ENCODE measurements at places on chromosomes 2 and 18.

GRCh38 chr18:59705145-59705544 lies 7.9 kb upstream of the CCBE1 start:
- DNase-seq: no peak

GRCh38 chr2:227629435-227629834 lies 12.1 kb downstream of the SCYGR4 start:
- DNase-seq: no peak

- DNase-seq: no peak
These were observed 25.6 kb upstream of the CXXC1 start for GRCh38 chr18:50313031-50313607.

DNA sequence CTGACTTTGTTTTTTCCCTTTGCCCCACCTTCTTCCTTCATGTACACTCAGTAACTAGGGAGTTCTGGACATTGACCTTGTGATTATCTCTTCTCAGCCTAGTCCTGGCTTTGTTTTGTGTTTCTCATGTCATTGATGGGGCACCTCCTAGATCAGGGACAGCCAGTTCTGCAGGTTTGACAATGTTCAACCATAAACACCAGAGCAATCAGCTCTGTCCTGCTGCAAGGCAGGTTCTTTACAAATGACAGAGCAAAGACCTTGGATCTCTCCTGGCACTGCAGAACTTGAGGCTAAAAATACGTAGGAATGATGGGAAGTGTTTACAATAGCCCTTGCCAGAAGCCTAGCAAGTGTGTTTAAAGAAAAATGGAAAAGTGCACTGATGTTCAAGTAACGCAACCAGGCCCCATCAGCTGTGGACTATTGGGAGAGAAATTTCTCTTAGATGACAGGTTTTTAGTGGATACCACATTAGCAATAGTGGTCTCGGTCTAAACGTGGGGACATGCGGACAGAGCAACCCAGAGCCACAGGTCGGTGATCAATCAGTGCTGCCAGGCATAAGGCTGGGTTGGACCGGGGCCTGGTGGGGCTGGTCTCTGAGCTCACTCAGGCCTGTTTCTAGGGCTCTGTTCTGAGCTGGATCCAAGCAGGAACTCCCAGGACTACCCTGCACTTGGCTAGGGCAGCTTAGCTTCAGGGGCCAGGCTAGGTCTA lies 76.8 kb downstream of the SOWAHC start:
- DNase-seq: no peak

- DNase-seq: peak; percentile 27
These were observed 55.9 kb downstream of the MOB4 start for GRCh38 chr2:197571627-197572271.

DNA sequence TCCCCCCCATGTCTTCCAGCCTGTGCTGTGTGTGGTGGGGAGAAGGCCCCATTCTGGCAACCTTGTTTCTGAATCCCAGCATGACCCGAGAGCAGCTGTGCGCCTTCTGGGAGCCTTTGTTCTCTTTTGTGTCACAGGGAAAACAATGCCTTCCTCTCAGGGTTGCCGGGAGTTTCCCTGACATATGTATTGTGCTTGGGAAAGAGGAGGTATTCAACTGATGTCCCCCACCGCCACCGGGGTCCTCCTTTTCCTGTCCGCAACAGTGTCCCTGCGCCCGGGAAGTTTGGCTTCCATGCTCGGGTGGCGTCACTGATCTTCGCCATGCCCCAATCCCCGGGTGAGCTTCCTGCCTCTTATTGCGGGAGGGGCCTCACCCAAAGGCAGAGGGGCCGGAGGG lies 77.5 kb upstream of the ASB18 start:
- DNase-seq: no peak

- DNase-seq: no peak
These were observed 157.2 kb upstream of the TMEM200C start for GRCh38 chr18:6052449-6052913.

DNA sequence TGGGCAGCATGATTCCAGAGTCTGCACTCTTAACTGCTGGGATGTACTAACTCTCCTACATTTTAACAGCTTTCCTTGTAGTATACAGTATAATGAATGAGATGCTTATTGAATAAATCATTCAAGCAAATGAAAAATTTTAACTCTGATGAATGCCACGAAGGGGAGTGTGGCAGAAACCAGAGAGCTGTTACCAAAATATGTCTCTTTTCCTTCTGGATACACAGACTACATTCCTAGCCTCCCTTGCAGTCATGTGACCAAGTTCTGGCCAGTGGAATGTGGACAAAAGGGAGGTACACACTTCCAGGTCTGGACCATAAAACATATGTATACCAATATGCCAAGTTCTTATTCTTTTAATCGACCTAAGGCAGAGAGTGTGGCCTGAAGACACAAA lies 1.7 kb upstream of the EML4 start:
- DNase-seq: no peak

GRCh38 chr2:36676364-36676763 lies 20.1 kb upstream of the VIT start:
- DNase-seq: no peak

DNA sequence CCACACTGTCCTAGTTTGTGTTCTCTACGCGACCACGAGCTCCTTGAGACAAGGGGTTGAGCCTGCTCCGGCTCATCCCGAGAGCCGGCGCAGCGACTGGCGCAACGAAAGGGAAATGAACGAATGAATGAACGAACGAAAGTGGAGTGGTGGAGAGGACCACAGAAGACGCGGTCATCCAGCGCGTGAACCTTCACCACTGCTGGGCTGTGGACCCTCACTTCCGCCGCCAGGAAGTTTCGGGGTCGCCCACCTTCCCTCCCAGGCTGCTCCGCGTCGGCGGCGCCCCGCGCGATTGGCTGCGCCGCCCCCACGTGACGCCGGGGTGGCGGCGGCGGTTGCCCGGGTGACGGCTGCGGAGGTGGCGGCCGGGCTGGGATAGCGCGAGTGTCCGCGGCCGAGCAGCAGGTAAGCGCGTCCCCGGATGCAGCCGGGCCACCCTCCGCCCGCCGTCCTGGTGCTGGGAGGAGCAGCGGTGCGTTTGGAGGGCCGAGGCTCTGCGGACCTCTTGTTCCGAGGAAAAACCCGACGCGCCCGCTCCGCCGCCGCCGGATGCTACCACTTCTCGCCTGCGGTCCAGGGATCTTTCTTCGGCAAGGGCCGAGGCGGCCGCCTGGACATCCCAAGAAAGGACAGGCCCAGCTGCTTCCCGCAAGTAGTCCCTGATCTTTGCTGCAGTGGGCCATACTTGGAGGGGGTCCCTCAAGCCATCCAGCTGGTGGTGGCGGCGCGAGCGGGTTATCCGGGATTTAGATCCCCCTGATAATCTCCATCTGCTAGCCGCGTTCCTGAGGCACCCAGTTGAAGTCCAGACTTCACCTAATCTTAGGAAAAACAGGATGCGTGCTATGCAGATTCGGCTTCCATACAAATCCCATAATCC lies at the start of gene ARMC9:
ARMC9 (plus strand) TSS at position 341 of the 883 bp plus-strand sequence. CDS start 7,608 bp downstream, outside the sequence.
- peak; percentile 78 for DNase-seq

DNA sequence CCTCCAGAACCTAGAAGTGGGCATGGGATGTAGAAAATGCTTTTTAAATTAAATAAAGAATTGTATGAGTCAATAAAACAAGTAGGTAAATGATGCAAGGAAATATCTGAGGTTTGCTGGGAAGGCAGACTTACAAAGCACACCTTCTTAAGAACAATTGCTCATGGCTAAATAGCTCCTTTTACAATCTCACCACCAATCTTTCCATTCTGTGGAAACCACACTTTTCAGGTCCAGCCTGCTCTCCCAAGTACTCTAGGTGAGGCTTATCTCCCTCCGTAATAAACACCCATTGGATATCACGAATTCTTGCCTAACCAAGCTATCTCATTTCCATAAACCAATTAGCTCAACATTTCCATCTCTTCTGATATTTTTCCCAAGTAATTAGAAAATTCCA lies 91.5 kb upstream of the SLC8A1 start:
- DNase-seq: no peak

- DNase-seq: no peak
These were observed 529 bp upstream of the MTA3 start for GRCh38 chr2:42567806-42568400.

DNA sequence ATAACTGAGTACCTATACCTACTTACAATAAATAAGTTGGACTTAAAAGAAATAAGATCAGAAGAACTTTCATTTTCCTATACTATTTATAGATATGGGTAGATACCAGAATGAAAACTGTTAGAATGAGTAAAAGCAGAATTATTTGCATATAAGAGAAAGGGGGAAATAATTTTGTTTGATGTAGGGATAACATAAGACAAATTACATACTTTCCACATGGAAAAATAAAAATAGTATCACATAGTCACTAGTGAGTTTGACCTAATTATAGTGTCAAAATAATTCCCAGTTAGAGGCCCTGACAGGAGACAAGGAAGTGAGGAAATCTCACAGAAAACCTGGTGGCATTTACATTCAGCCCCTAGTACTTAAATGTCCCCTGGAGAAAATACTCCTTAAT lies 28.6 kb downstream of the KCMF1 start:
- no peak for DNase-seq

GRCh38 chr2:36695746-36696415 lies 626 bp upstream of the VIT start:
- peak; percentile 56 for DNase-seq

DNA sequence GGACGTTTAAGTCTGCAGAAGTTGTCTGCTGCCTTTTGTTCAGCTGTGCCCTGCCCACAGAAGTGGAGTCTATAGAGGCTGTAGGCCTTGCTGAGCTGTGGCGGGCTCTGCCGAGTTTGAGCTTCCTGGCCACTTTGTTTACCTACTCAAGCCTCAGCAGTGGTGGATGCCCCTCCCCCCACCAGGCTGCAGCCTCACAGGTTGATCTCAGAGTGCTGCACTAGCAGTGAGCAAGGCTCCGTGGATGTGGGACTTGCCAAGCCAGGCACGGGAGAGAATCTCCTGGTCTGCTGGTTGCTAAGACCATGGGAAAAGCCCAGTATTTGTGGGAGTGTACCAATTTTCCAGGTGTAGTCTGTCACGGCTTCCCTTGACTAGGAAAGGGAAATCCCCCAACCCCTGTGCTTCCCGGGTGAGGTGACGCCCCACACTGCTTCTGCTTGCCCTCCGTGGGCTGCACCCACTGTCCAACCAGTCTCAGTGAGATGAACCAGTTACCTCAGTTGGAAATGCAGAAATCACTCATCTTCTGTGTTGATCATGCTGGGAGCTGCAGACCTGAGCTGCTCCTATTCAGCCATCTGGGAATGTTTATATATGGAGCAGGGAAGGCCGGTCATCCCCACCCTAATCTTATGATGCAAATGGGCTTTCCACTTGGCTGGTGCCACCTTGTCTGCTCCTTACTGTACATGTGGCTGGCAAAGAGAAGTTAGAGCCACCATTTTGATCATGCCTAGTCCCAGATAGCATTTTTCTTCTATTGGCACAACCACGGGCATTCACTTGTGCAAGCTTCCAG lies 156.9 kb upstream of the ITGA6 start:
- no peak for DNase-seq

DNA sequence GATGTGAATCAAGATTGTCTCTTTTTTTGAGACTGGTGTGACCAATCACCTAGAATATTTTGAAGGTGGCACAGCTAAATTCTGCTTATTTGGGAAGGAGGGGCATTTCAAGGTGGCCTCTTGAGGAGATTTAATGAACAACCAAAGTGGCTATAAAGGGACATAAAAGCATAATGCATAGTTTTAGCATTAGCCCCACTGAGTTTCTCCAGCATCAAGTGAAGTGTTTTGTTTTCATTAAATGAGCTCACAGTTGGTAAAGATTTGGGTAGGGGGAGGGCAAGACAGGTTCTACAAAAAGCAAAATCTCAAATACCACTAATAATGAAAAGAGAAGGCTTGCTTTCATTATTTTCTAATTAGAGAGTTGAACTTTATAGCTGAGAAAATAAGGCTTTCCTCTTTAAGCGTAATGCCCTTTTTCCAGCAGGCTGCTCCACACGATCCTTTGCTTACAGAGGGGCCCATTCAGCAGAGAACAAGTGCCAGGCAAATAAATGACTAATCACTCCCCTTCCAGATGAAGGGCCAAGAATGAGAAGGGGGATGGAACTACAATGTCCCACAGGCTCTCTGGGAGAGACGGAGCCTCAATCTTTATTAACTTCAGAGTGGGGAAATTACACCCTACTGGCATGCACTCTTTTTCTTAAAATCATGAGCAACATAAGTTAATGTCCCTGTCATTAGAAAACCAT lies 35.9 kb downstream of the LHCGR start:
- no peak for DNase-seq

GRCh38 chr18:58552896-58553295 lies 76.0 kb downstream of the ALPK2 start:
- DNase-seq: no peak

DNA sequence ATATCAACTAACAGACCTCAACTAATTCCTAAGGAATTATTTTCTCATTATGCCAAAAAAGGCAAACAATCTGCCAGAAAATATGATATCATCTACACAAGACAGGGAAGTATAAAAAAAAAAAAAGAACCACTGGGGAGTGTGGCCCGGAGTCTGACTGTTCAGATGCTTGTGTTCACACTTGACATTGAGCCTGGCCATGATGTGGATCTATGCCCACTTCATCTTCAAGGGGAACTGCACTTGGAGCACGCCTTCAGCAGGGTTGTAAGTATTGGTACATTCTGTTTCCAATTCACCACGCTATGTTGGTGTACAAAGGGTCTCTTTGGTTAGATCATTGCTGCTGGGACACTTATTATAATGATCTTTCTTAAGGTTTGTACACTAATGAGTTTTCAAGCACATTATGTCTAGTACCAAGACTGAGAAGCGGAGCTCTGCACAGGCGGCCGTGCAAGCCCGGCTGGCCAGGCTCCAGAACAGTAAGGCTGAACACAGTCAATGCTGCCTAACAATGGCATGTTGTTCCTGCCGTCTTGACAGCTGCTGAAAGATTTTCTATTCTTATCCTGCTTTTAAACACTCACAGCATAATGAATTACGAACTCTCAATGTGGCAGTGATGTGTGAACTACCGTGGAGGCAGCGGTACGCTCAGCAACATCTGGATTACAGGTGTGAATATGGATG lies 788.4 kb upstream of the SOX11 start:
- no peak for DNase-seq

DNA sequence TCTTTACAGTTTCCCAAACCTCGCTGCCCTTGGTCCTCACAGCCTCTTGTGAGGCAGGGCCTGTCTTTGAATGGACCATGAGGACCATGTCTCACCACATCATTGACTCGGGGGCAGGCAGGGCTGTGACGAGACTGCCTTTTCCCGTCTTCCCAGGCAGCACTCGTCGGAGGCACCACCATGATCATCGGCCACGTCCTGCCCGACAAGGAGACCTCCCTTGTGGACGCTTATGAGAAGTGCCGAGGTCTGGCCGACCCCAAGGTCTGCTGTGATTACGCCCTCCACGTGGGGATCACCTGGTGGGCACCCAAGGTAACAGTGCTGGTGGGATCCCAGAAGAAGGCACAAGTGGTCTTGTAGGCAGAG lies 45.7 kb upstream of the MAPRE3 start:
- DNase-seq: no peak
